NCI-H510A treated with DMSO at 0.1 percent for 48 hours (cell line): ENCODE measurements at places on chromosomes 7 and 10.

GRCh38 chr7:37732888-37733287 lies 49.3 kb downstream of the GPR141 start:
- no peak for DNase-seq

- no peak for DNase-seq
These were observed 1.2 kb downstream of the TRDMT1 start for GRCh38 chr10:17200001-17200911.

DNA sequence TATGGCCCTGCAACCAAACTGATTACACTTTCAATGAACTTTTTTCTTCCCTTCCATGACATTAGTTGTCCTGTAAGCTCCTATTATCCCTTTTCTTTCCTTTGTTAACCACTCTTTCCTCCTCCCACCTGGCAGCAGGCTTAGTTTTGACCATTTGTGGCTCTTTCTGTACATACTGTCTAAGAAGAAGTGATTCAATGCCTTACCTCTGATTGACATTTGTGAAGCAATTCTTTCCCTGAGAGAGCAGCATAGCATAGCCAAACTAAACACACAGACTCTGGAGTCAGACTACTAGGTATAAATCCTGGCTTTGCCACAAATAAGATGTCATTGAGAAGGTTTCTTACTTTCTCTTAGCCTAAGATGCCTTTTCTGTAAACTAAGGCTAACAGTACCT lies 48.9 kb downstream of the AHR start:
- DNase-seq, result no peak

- DNase-seq, result peak; percentile 26
These were observed 35.5 kb downstream of the PFKP start for GRCh38 chr10:3102720-3103427.

GRCh38 chr10:110730345-110731050 lies 86.4 kb downstream of the RBM20 start:
- DNase-seq, result no peak

- no peak for DNase-seq
These were observed 41.4 kb downstream of the TOMM7 start for GRCh38 chr7:22781230-22781711.

GRCh38 chr7:132138817-132139216 lies 437.5 kb downstream of the PLXNA4 start:
- DNase-seq, result no peak

DNA sequence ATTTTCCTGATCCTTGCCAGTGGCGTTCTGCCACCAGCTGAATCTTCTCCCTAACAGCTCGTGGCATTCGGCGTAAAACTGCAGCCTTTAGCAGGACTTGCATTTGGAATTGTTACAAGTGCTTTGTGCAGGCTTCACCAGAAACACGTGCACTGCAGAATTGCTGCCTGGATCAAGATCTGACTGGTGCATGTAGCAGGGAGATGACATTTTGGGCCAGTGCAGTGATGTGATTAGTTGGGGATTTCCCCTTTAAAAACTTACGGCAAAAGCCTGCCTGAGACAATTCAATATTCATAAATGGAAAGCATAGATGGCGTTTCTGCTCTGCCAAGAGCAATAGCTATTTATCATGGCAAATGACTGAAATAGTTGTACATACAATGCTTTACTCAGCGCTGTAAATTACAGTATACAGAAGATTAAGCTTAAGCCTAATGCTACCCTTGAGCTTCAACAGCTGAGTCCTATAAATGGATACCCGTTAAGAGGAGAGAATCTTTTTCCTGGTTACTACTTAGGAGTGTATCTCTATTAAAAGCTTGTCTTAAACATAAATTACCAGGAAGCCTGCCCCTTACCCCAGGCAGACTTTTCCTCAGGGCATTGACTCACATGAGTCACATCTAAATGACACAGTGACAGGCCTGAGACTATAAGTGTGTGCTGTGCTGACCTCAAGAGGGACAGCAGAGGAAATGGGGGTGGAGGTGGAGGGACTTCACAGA lies 106.3 kb downstream of the ATXN7L1 start:
- DNase-seq, result no peak

DNA sequence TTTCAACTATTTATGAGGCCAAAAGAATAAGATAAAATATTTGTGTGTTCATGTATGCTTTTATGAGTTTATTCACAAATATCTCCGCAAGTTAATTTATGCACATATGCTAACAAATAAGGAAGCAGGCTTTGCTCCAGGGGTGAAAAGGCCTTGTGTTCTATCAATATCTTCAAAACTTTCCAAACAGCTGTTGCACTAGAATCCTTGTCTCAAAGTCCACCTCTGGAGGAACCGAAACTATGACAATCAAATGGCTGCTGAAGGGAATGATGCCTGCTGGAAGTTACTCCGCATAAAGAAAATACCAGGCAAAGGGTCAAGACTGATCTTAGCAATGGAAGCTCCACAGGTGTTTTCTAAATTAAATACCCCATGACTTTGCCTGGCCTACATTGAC lies 145.0 kb upstream of the GHITM start:
- no peak for DNase-seq

DNA sequence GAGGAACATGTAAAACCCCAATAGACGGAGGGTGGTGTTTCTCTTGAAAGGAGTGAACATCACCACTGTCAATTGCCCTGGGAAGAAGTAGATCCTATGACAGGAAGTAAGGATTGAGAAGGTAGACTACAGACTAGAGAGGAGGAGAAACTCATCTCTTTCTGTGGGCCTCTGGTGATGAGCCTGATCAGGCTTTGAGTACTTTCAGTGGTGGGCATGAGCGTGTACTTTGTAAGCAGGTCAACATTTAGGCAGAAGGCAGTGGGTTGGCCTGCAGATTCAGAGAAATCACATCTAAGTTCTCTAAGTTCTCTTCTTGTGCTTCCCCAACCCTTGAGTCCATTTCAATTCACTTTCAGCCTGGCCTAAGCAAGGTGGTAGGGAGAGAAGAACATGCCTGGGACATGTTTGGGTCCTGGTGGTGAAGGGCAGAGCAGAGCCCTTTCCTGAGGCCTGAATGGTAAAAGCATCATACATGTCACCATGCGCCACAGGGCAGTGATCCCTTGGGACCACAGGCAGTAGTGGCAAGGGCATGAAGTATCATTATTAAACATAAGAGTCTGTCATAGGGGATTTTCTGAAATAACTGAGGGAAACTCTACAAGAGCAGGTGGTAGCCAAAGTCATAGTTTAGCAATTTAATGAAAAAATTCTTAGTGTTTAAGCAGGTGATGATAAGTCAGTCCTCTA lies 56.4 kb upstream of the ANKRD1 start:
- DNase-seq, result no peak

GRCh38 chr7:33936503-33936902 lies 31.2 kb downstream of the BMPER start:
- no peak for DNase-seq

GRCh38 chr7:101154693-101155102 lies 422 bp downstream of the AP1S1 start:
- DNase-seq, result no peak

- peak; percentile 4 for DNase-seq
These were observed 618 bp upstream of the RELN start for GRCh38 chr7:103989785-103990767.

DNA sequence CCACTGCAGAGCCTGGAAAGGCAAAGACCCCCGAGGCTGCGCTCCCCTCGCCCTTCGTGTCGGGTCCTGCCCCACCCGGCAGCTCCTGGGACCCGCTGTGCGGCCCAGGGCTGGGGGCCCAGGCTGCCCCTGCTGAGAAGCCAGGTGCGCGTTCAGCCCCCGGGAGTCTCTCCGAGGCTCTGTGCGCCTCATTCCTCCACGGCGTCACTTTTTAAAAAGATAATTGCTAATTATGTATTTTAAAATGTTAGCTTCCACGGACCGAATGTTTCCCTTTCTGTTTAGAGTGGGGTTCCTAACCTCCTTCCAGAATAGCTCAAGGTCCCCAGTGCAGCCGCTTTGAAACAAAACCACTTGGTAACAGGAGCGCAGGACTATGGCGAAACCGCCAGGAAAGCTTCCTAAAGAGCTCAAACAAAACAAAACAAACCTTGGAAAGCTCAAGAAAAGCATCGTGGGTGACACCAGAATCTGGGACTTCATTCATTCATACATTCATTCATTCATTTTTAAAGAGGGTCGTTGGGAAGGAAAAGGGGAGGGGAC lies 45.6 kb downstream of the PDIA4 start:
- no peak for DNase-seq

GRCh38 chr7:31776616-31777015 lies 89.6 kb downstream of the PPP1R17 start:
- no peak for DNase-seq

DNA sequence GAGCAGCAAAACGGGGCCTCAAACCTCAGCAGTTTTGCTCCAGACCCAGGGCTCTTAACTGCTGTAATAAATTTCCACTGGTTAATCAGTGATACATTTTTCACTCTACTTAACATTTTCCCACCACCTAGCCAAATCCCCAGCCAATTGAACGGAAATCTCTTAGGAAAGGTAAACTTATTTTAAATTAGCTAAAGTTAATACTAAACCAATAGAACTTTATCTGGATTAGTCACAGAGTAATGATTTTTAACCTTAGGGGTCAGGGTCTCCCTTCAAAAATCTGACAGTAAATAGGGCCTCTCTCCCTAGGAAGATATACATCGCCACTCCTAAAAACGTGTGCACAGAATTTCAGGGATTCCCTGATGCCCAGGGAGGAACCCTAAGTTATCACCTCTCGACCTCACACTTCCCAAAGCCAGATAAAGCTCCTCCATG lies 87.4 kb upstream of the KMT2E start:
- DNase-seq, result no peak

DNA sequence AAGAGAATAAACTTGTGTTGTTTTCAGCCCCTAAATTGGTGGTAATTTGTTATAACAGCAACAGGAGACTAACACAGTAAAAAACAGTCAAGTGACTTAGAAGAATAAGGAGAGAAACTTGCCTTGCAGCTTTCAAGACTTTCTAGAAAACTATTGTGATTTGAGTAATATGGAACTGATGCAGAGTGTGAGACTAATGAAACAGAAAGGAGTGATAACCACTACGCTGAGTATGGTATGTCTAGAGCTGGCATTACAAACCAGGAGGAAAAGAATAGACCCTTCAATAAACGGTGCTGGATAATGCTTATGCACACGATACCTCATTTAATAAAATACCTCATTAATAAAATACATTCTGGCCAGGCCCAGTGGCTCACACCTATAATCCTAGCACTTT lies 99.9 kb downstream of the CREM start:
- no peak for DNase-seq

GRCh38 chr10:76192151-76192550 lies 760.7 kb downstream of the LRMDA start:
- DNase-seq, result no peak

DNA sequence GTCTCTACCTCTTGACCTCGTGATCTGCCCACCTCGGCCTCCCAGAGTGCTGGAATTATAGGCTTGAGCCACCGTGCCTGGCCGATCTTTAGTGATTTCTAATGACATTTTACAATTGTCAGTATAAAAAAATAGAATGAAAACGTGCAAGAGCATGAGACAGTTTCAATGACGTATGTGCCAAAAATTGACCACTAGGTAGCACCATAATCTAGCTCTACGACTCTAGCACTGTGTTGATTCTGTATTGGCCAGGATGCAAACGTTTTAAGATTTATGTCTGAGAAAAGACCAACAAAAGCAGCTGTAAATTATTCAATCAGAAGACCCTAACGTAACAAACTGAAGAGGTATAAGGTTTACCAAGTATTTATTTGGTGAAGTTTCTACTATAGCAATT lies 25.4 kb upstream of the EXOC6 start:
- no peak for DNase-seq

GRCh38 chr10:124179308-124180043 lies 86.1 kb upstream of the CHST15 start:
- DNase-seq, result no peak

- DNase-seq, result no peak
These were observed 14.1 kb downstream of the CXCL12 start for GRCh38 chr10:44370731-44371248.

- DNase-seq, result no peak
These were observed 478.5 kb downstream of the KIF20B start for GRCh38 chr10:90179696-90180407.

GRCh38 chr7:29163854-29164253 lies 17.5 kb upstream of the CPVL start:
- DNase-seq, result no peak

GRCh38 chr7:74297516-74298233 lies 8.5 kb downstream of the CLIP2 start:
- no peak for DNase-seq

DNA sequence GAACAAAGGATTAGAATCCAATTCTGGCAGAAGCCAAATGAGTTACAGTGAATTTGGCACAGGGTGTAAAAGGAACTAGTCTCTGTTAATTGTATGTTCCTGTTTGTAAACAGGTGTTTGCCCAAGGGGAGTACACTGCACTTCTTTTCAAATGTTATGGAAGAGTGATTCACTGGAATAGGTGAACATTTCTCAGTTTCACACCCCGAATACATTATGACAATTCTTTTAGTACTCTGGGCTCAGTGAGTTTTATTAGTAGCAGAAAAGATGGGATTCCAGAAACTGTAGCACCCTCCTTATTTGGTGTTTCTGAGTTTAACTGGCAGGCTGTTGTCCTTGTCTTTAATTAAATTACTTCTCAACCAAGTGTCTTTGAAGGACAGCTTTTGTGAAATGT lies 329.2 kb downstream of the BBS9 start:
- DNase-seq, result no peak

DNA sequence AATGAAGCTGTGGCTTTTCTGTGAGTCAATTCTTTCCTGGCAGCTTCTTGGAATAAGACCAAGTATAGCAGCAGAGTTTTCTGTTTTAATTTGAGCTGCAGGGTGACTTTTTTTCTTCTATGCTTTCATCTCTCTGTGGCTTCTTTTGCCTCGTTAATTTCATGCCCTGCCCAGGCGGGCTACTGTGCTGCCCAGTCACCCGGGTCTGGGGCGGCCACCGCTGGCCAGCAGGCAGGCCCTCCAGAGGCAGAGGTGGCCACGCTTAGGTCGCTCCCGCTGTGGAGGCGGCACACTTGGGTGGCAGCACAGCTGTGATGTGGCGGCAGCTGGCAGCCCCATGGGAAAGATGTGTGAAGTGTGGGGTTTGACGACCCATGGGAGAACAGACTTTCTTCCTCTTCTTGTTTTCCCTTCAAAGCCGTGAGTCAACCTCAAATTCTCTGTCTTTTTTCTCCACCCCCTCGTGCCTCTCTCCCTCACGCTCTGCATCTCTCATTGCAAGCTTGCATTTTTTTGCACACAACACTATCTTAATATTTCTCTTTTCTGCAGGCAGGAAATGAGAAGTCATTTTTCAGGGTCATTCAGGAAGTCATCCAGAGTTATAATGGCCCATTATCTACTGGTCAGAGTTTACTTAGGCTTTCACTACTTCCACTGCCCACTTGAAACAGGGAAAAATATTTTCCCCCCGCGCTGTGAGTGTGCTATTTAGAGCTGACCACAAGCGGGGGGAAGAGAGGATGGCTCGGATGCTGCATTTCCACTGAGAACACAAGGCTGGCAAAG lies 67.8 kb downstream of the EGFR start:
- peak; percentile 11 for DNase-seq

DNA sequence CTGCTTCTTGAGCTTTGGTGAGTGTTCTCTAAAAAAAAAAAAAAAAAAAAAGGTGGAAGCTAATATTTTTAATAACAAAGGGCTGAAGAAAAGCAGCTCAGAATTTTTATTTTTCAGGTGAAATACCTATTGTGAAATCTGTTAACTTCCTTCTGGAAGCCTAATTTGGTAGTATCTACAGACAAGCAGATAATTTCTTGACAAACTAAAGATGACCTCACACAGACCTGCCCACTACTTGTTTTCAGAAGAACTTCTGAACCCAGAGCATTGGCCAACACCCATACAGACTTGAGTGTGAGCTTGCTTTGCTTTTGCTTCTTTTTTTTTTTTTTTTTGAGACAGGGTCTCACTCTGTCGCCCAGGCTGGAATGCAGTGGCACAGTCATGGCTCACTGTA lies 31.2 kb downstream of the LRRC4 start:
- no peak for DNase-seq

GRCh38 chr10:12795315-12796110 lies 206.0 kb downstream of the CCDC3 start:
- DNase-seq, result no peak
